Immature natural killer cell (primary cell): ENCODE measurements at places on chromosomes 16 and 17.

GRCh38 chr16:81809567-81809966 lies 30.5 kb downstream of the PLCG2 start:
- DNase-seq, result no peak

DNA sequence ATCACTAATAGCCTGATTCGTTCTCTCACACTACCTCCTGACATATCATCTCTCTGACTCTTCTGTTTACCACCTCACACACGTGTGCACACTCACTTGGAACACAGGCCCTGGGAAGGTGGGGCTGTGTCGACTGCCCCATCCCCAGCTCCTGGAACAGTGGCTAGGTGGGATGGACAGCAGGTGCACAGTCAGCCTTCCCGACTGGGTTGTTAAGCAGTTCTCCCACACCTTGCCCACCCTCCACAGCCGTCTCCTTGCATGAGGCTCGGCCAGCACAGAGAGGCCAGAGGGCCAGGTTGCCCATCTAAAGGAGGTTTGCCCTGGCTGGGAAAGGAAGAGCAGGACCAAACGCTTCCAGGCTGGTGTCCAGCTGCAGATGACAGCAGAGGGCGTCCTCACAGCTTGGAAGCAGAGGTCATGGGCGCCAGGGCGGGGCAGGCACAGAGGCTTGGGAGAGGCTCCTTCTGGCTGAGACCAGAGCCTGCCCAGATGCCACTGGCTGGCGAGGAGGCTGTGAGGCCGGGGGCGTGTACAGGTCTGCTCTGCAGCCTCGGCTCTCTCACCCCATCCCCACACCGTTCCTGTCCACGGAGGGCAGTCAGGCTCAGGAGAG lies 92.8 kb downstream of the AMFR start:
- no peak for DNase-seq

DNA sequence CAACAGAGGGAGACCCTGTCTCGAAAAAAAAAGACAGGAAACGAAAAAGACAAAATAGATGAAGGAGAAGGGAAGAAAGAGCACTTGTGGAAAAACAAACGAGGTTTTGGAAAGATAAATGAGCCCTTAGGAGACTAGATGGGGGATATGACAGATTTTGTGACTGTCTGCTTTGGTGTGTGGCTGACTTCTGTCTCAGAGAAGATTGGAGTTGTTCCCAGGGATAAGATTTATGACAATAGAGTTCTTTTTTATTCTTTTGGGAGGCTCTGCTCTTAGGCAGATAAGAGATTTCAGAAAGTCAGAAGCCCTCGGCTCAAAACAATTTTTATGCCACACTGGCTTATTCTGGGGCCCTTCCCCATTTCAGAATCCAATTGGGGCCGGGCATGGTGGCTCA lies 73.9 kb upstream of the ATF7IP2 start:
- DNase-seq, result no peak

DNA sequence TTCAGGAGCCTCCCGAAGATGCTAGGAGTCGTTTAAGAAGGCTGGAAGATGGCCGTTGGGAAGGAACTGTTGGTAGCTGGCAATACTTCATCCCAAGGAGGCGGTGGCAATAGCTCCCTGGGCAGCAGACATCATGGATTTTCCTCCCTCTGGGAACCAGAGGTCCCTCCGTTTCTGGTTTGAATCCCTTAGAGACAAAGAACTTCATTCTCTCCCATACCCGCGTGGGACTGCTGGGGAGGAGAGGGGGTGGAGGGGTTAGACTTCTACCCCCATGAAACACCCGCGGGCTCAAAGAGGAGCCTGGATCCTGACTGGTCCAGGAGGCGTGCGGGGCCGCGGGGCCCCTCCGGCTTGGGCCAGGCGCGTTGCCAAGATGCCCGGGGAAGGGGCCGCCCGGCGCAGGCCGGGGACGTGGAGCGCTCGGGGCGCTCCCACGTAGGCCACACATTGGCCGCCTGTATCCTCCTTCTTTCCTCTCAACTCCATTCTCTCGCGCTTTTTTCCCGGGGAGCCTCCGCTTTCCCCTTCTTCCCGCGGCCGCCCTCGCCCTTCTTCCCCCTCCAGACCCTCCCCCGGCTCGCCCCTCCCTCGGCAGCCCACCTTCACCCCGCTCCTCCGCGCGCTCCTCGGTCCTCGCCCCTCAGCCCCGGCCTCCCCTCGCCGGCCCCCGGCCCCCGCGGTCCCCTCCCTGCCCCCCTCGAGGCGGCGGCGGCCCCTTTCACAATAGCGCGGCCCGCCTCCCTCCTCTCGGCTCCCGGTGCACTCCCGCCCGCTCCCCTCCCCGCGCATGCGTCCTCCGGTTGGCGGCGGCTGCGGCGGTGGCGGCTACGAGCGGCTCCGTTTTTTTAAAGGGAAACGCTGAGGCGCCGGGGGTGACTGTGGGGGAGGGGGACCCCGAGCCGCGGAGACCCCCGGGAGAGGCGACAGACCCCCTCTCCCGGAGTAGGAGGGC lies at the start of gene MSL1:
TSS of gene MSL1 (plus strand) at position 791 of the 955 bp plus-strand sequence. CDS start 642 bp downstream, outside the sequence.
- peak; percentile 87 for DNase-seq

DNA sequence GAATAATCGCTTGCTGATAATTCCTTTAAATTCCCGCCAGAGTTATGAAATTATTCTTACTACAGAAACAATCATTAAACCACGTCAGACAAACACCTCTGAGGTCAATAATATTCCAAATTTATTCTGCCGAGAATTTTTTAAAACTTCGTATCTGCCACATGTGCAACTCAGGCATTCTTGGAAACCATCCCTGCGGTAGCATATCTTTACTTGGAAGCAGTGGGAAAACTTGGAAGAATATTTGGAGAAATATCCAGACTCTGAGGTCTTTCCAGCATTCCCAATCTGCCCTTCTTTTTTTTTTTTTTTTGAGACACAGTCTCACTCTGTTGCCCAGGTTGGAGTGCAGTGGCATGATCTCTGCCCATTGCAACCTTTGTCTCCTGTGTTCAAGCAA lies 2.0 kb upstream of the CCL11 start:
- DNase-seq, result no peak

GRCh38 chr17:69452664-69453260 lies 38.3 kb downstream of the MAP2K6 start:
- DNase-seq, result no peak

DNA sequence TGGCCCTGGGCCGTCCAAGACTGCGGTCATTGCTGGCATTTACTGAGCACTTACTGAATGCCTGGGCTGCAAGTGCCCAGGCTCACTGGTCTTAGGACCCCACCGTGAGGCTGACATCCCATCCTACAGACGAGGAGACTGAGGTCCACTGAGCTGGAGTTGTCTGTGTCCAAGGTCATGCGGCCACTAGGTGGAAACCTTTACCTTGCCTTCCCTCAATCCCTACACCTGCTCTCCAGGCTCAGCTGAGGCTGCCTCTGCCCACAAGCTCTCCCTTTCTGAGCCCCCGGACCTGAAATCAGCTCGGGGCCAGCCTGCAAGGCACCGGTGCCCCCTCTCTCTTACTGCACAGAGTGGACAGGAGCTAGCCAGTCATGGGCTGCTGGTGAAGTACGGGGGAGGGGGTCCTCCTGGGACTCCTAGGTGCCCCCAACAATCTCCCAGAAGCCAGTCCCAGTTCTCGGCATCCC lies 1.5 kb downstream of the CASKIN1 start:
- peak; percentile 45 for DNase-seq

- no peak for DNase-seq
These were observed 13.8 kb downstream of the SUMO2 start for GRCh38 chr17:75168998-75169397.

- no peak for DNase-seq
These were observed 63.5 kb downstream of the SPACA3 start for GRCh38 chr17:33055171-33055611.

- DNase-seq, result no peak
These were observed 512.4 kb downstream of the CDH13 start for GRCh38 chr16:83138976-83139690.

- peak; percentile 83 for DNase-seq
These were observed 664 bp upstream of the BCL6B start for GRCh38 chr17:7021993-7022778.

DNA sequence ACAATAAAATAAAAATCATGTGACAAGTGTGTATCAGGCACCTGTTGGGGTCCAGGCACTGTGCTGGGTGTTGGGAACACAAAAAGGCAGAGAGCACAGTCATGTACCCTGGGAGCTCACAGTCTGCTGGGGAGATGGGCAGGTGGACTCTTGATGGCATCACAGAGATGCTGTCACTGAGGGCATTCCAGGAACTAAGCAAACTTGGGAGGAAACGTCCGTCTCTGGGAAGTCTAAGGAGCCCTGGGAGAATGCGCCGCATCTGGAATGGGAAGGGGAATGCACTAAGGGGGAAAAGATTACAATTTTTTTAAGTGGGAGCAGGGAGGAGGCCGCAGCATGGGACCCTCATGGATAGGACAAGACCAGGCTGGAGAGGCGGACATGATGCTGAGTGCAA lies 80.9 kb upstream of the ZNF423 start:
- DNase-seq, result no peak

DNA sequence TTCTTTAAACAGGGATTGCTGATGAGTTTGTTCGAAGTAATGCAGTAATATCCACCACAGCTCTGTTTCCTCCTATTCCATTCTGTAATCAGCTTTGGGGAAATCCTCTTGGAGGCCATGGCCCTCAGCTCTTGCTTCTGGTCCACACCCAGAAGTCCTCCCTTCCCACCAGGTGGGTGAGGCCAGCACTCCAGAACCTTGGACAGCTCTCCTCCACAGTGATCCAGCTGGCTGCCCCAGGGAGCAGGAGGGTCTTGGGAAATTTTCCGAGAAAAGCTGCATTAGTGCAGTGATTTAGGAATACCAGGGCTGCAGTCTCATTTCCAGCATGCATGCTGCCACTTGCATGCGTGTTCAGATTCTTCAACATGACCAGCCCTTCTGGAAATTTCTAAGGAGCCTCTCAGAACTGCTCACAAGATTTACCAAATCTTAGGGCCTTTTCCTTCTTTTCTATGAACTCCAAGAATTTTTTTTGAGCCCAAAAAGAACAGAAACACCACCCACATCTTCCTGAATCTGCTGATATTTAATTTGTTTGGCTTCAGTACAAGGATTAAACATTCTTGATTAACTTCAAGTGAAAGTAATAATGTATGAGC lies 4.2 kb downstream of the SMPD3 start:
- peak; percentile 15 for DNase-seq

DNA sequence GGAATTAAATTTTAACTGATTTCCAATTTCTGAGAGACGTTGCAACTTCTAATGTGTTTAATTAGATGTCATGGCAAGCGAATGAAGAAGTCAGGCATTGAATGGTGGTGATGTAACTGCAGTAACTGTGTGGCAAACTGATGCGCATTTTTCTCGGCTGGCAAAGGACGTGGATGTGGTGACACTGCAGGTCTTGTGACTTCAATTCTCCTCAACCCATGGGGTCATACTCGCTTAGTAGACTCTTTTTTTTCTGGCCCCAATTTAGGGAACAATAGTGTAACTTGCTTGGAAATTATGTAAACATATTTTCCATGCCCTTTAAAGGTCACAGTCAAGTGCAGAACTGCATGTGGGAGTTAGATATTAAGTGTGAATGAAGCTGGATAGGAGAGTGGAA lies 1.9 kb upstream of the FAM20A start:
- no peak for DNase-seq

DNA sequence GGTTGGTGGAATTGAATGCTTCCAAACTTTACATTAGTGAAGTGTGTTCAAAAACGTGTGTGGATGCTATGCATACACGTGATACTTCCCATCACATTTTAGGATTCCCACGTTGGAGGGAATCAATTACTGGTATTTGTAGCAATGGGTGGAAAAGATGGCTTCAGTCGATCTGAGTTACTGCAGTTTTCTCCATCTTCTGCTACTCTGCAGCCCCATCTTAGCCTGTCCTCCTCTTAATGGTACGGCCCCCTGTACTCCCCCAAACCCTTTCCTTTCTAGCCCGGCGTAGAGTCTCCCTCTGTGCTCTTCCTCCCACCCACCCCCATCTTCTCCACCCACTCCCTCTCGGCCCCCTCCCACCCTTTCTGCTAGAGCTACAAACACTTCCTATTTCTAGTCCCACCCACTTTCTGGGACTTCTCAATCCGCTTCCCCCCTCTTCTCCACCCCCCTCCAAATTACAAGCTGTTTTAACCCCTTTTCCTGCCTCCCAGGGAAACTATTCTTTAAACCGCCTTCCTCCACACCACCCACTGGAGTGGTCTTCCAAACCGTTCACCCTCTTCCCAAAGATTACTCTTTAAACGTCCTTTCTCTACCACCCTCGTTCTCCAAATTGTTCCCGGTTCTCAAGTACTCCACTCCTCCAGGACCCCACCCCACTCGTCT lies 1.1 kb downstream of the CHTF8 start:
- DNase-seq, result no peak

GRCh38 chr17:81858967-81859905 lies 1.1 kb downstream of the P4HB start:
- DNase-seq, result no peak

DNA sequence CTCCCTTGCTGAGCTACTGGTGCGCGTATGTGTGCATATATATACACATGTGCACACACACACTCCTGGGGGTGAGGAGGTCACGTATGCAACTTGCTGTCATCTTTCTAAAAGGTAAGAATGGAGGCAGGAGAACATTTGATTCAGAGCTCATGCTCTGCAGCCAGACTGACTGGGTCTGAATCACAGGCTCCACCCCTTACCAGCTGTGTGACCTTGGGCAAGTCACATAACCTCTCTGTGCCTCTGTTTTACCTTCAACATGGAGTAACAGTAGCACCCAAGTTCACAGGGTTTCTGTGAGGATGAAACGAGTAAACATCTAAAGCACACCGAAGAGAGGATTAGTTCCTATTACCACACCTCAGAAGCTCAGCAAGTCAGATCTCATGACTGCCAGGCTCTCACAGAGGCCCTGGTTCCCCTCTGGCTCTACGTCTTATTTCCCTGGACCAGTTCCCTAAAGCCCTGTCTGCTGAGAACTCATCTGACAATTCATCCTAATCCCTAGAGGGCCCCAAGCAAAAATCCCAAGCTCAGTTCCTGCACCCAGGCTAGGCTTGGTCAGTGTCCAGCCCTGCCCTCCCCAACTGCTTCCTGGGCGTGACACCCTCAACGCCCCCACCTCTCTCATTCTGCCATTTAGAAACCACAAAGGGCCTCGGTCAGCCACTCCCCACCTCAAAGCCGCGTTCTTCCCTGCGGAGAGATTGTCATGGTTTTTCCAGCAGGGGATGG lies 28.7 kb downstream of the ABR start:
- DNase-seq, result no peak

- DNase-seq, result no peak
These were observed 54.7 kb upstream of the IL34 start for GRCh38 chr16:70591615-70592014.

- no peak for DNase-seq
These were observed 78.4 kb upstream of the GSE1 start for GRCh38 chr16:85534536-85535351.

- no peak for DNase-seq
These were observed 24.5 kb downstream of the PIK3R5 start for GRCh38 chr17:8940866-8941471.

GRCh38 chr16:88965826-88966480 lies 11.1 kb downstream of the CBFA2T3 start:
- DNase-seq, result no peak

- DNase-seq, result no peak
These were observed 7.5 kb downstream of the PRSS27 start for GRCh38 chr16:2712546-2712945.
